ENCODE measurements at places on chromosomes 5 and 9.

DNA sequence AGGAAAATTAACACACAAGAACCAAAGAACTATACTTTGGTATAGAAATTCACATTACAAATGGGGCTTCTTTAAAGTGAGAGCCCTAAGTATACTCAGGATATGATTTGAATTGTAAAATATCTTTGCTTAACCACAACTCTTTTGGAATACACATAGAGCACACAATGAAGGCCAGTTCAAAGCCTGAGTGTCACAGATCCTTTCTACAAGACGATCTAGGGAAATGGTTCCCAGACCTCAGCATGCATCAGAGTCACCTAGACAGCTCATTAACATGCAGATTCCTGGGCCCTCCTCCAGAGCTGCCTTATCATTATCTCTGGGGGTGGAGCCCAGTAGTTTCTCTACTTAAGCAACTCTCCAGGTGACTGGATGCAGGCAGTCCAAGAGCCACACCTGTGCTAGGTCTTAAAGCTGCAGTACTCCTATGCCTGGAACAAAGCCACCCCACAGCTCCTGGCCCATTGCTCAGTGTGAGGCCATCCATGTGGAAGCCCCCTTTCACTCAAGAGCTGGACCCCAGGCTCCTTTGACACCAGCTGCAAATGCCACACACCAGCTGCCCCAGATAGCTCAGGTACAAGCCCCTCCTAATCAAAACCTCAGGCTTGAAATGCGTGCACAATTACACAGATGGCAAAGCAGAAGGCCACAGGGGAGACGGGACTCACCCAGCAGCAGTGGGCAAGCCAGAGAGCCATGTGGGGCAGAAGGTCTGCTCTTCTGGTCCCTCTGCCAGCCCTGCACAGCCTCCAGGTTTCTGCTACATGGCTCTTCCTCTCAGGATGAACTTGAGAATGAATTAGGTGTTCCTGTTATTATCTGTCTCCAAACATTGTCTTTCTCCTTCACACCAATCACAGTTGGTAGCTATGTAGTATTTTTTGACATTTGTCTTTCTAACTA, 106.1 kb downstream of the SH3TC2 start:
- DNase-seq = peak; percentile 74

GRCh38 chr9:32128546-32128945, 255.9 kb upstream of the ACO1 start:
- no peak for DNase-seq

GRCh38 chr9:113853333-113853732, 22.8 kb upstream of the ZNF618 start:
- peak; percentile 44 for DNase-seq

DNA sequence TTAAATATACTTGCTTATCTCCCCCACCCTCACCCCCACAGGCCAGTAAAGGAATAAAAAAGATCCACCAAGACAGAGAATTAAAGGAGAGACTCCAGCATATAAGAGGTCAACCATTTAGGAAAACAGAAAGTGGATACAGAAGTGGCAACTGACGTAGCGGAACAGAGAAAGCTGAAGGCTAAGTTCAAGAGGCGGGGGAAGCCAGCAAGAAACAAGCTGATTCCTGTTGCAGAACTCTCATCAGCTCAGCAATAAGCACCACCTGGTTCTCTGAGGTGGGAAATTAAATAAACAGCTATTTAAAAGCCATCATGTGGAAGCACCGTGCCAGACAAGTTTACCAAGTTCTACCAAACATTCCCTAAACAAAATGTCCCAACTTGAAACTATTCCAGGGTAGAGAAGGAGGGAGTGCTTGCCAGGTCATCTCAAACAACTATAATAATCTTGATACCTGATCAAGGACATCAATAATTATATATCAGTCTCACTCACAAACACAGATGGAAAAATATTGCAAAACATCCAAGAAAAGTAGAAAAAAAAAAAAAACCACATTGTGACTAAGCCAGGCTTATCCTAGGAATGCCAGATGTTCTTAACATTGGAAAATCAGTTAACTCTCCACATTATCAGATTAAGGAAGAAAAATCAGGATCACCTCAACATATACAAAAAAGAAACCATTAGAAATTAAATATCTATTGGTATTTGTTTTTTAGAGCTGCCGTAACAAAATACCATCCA, 7.3 kb upstream of the ARL15 start:
- no peak for DNase-seq

DNA sequence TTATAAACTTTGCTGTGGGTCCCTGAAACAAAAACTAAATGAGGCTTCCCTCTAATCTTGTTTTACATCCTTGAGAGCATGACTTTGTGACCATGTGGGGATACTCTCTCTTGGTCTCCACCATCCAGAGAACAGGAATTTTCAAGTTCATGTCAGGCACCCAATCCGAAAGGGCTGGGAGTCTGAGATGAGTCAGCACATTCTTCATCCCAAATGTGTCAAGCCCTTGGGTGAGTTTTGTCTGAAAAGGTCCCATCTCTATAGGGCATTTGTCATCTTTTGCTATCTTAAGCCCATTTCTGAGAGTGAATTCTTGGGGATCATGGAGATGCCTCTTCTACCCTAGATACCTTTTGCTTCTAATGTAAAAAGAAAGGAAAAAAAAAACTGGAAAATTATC, 26.9 kb upstream of the RAPGEF6 start:
- DNase-seq = no peak

DNA sequence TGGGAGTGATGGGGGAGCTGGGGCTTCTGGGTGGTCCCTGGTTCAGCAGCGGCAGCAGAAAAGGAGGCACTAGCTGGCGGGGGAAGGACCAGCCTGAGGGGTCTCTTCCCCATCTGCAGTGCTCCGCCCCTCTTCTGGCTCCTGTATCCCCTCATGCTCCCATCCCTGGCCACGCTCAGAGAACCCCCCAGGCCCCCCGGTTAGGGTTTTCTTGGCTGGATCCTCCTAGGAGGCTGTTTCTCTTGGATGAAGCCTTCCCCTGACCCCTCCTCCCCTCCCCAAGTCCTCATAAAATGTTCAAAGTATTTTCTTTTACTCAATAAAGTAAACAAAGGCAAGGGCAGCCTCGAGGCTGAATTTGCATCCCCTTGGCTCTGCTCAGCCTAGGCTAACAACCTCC, 60.8 kb downstream of the FGF18 start:
- DNase-seq = no peak

GRCh38 chr9:122263699-122264349, 816 bp downstream of the RBM18 start:
- no peak for DNase-seq
